Left lung (tissue), 14 donors: ENCODE measurements at places on chromosomes 3 and 15. TPM values are rescaled to one million over a fixed set of nuclear protein-coding genes. Genes with fewer than 3 reads are reported as not detected.

GRCh38 chr3:69413551-69414207 is 27.8 kb upstream of the FRMD4B start:
- DNase-seq: no peak

GRCh38 chr15:93716615-93717231 is 514.6 kb upstream of the MCTP2 start:
- DNase-seq: no peak

CD86 gene
- total RNA-seq: 17.6 TPM

ANXA2 gene
- 1,593 TPM for total RNA-seq
